ENCODE measurements at places on chromosomes 6 and 20. TPM values are rescaled to one million over a fixed set of nuclear protein-coding genes. Genes with fewer than 3 reads are reported as not detected.

HIVEP2 gene
- total RNA-seq, result 23.1 TPM

CGA gene
- not detected for total RNA-seq

COL9A3 gene
- not detected for total RNA-seq

FLRT3 gene
- not detected for total RNA-seq

LHFPL5 gene
- total RNA-seq, result not detected

SLC25A27 gene
- not detected for total RNA-seq

KCNG1 gene
- total RNA-seq, result not detected

PSMB1 gene
- 173 TPM for total RNA-seq

ZNF311 gene
- 0.40 TPM for total RNA-seq

DNA sequence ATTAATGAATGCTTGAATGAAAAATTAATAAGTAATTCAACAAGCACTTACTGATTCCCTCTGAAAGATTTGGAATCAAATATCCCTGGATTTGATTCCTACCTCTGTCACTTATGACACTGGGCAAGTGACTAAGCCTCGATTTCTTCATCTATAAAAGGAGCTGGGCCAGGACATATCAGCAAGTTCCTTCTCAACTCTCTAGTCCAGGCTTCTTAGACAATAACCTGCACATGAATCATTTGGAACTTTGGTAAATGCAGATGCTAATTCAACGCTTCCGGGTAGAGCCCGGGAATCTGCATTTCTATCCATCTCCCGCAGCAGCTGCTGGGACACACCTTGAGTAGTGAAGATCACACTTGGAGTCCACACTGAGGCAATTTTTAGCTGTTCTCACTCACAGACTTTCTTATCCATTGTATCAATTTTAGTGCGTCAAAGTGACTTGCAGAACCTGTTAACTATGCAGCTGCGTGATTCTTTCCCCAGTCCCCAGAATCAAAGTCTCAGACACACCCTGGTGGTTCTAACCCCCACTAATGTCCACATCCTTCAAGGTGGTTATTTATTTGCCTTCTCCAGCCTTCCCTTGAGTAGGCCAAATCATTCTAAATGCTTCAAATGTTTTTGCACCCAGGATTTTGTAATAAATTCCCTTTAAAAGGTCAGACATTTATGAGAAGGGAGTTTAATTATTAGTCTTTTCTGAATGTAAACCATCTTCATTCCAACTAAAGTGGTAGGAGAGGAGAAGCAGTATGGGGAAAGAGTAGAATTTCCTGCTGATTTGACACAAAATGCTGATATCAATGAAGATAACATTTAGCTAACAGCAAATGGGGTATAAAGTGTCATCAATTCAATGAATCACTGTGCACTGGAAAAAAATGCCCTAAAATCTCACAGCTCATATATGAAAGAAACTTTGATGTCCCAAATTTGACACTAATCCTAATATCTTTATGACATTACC lies 26.0 kb upstream of the CCND3 start:
- H3K27ac ChIP-seq, result peak overlapping the region; percentile 8
- no peak for DNase-seq
- H3K4me1 ChIP-seq, result peaks cover 56% of the 10 kb centered on the region
- H3K4me3 ChIP-seq, result no peak overlapping the region
- peaks cover 17% of the 10 kb centered on the region for H3K36me3 ChIP-seq
- H3K27me3 ChIP-seq, result no peaks in the 10 kb centered on the region

DNA sequence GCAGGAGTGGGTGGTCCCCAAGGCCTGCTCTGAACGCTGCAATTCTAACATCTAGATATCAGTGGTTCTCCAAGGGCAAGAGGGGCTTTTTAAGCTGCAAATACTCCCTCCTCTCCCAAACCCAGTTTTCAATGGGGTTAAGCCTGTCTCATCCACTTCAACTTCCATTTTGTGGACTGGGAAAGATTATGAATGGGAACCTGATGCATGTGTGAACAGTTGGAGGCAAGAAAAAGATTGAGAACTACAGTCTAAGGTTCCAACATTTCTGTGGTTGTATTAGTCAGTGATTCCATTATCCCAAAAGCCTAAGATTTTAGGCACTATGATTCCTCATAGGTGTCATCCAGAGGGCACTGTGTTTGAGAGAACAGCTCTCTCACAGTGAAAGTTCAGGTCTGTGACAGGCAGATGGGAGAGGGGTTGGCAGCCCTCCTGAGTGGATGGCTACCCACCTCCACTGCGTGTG lies 53.7 kb downstream of the HNF4A start:
- peaks cover 7% of the 10 kb centered on the region for H3K27me3 ChIP-seq
- H3K4me3 ChIP-seq, result no peak overlapping the region
- H3K27ac ChIP-seq, result no peak overlapping the region
- H3K4me1 ChIP-seq, result no peaks in the 10 kb centered on the region
- DNase-seq, result no peak
- H3K36me3 ChIP-seq, result no peaks in the 10 kb centered on the region

DNA sequence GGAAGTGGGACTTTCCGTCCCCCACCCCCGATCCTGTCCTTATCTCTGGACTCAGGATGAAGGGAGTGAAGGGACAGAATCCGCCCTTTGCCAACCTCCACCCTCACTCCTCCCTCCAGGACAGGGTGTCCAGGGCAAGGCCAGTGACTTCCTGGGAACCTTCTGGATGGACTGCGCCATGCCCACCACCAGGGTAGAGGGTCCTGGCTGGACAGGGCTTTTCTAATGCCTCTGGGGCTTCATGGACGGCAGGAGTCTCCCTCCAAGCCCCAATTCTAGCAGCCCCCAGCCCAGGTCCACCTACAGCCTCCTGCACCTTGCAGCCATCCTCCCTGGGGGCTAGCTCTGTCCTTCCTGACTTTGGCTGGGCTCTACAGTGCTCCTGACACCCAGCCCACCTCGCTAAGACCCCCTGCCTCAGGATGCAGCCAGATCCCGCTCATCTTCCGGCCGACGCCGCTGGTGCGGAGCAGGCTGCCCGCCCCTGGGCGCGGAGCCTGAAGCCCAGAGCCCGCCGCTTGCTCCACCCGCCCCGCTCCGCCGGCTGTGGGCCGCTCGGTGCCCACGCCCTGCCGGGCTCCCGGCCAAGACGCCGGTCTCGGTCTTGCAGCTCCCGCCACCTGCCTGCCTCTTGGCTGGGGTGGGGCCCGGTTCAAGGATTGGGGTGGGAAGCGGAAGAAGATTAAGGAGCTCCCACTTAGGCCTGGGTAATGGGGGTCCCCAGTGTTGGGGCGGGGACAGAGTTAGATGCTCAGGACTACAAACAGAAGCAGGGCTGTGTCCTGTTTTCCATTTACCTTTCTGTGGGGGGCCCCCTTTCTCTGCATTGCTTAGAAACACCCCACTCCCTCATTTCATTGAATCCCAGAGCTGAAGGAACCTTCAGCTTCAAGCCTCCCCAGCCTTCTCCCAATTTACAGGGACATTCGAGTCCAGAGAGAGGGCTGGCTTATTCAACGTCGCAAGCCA lies 72.8 kb downstream of the MDGA1 start:
- H3K4me3 ChIP-seq, result no peak overlapping the region
- DNase-seq, result no peak
- H3K27me3 ChIP-seq, result peaks cover 21% of the 10 kb centered on the region
- no peaks in the 10 kb centered on the region for H3K36me3 ChIP-seq
- H3K4me1 ChIP-seq, result peaks cover 29% of the 10 kb centered on the region

GRCh38 chr6:4565301-4566250 lies 210.6 kb upstream of the CDYL start:
- no peak overlapping the region for H3K27ac ChIP-seq
- H3K27me3 ChIP-seq, result peaks cover 2% of the 10 kb centered on the region
- no peaks in the 10 kb centered on the region for H3K4me1 ChIP-seq

- H3K4me3 ChIP-seq, result peak overlapping the region; percentile 78
- peaks cover 8% of the 10 kb centered on the region for H3K36me3 ChIP-seq
- DNase-seq, result no peak
- no peaks in the 10 kb centered on the region for H3K27me3 ChIP-seq
- H3K4me1 ChIP-seq, result peaks cover 48% of the 10 kb centered on the region
Measured at GRCh38 chr20:62793757-62794006, 2.6 kb upstream of the MRGBP start.

GRCh38 chr6:11228935-11229654 lies 3.4 kb downstream of the NEDD9 start:
- H3K36me3 ChIP-seq, result peaks cover 65% of the 10 kb centered on the region
- H3K27me3 ChIP-seq, result no peaks in the 10 kb centered on the region
- no peak overlapping the region for H3K27ac ChIP-seq
- H3K4me3 ChIP-seq, result peak overlapping the region; percentile 95
- peaks cover 78% of the 10 kb centered on the region for H3K4me1 ChIP-seq

DNA sequence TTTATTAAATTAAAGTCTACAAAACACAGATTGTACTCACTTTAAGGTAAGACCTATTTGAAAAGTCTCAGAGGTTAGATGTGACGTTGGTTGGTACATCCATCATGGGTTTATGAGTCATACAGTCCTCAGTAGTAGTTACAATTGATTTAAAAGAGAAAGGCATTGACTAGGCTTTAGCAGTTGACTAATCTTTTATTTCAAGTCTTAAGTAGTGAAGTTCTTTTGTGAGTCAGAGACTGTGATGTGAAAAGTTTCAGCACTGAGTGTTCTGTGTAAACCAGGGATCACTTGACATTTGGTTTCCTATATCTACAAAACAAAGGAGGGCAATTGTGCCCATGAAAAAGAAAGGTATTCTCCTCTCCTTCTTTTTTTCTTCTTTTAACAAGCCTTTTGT lies 221.3 kb downstream of the GRIK2 start:
- no peak overlapping the region for H3K4me3 ChIP-seq
- H3K4me1 ChIP-seq, result no peaks in the 10 kb centered on the region

GRCh38 chr6:101816716-101817115 lies 423.2 kb downstream of the GRIK2 start:
- H3K27me3 ChIP-seq, result no peaks in the 10 kb centered on the region
- no peak for DNase-seq
- no peaks in the 10 kb centered on the region for H3K4me1 ChIP-seq
- no peaks in the 10 kb centered on the region for H3K36me3 ChIP-seq

- H3K36me3 ChIP-seq, result no peaks in the 10 kb centered on the region
- H3K4me3 ChIP-seq, result no peak overlapping the region
- H3K27me3 ChIP-seq, result peaks cover 68% of the 10 kb centered on the region
- no peak overlapping the region for H3K27ac ChIP-seq
- no peaks in the 10 kb centered on the region for H3K4me1 ChIP-seq
Measured at GRCh38 chr20:46897328-46897880, 2.8 kb downstream of the EYA2 start.

DNA sequence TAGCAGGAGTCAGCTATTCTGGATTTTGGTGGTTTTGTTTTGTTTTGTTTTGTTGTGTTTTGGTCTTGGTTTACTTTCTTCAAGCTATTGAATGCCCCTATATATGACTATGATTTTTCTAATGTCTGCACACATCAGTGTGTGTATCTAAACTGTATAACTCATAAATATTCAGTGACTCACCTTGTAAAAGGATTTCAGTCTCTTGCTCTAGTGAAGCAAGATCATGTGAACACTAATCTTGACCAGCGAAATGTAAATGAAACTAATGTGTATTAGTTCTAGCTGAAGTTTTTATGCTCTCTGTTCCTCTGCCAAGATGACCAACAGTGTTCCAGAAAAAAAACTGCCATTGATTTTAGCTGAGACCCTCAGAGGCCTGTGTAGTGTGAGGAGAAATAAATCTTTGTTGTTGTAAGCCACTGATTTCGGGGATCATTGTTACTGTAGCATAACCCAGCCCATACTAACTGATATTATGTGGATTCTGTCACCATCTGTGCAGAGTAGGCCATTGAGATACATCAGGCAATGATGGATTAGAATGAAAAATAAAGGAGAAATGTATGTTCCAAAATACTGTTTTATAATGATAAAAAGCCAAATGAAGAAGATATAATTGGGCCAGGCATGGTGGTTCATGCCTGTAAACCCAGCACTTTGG lies 11.5 kb upstream of the BTBD9 start:
- no peaks in the 10 kb centered on the region for H3K4me1 ChIP-seq
- no peaks in the 10 kb centered on the region for H3K27me3 ChIP-seq
- H3K36me3 ChIP-seq, result no peaks in the 10 kb centered on the region
- no peak overlapping the region for H3K27ac ChIP-seq
- no peak overlapping the region for H3K4me3 ChIP-seq

GRCh38 chr6:165751486-165751885 lies 88.4 kb upstream of the PDE10A start:
- H3K36me3 ChIP-seq, result no peaks in the 10 kb centered on the region
- no peak overlapping the region for H3K27ac ChIP-seq
- no peak overlapping the region for H3K4me3 ChIP-seq
- DNase-seq, result no peak
- no peaks in the 10 kb centered on the region for H3K4me1 ChIP-seq

DNA sequence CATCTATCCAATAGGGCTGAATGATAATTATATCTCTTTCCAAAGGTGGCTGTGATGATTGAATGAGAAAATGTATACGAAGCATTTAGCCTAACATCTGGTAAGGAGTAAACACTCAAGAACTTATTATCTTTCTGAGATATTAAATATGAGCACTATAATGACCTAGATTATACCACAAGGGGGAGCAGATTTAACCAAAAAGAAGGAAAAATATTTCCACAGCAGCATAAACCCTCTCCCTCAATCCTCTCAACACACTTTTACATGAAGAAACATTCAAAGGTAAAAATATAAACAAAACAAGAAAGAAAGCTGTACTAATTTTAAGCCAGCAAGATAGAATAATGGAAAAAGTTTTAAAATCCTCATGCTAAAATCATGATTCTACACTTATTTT lies 68.4 kb downstream of the SHPRH start:
- H3K27ac ChIP-seq, result no peak overlapping the region
- DNase-seq, result no peak
- no peak overlapping the region for H3K4me3 ChIP-seq
- no peaks in the 10 kb centered on the region for H3K27me3 ChIP-seq
- H3K4me1 ChIP-seq, result no peaks in the 10 kb centered on the region

GRCh38 chr6:149429427-149430360 lies 29.6 kb downstream of the SUMO4 start:
- H3K4me3 ChIP-seq, result no peak overlapping the region
- no peaks in the 10 kb centered on the region for H3K27me3 ChIP-seq
- H3K4me1 ChIP-seq, result peaks cover 8% of the 10 kb centered on the region
- no peak for DNase-seq

GRCh38 chr6:14231501-14232280 lies 114.1 kb downstream of the CD83 start:
- peaks cover 6% of the 10 kb centered on the region for H3K36me3 ChIP-seq
- H3K4me1 ChIP-seq, result peaks cover 10% of the 10 kb centered on the region
- no peak overlapping the region for H3K4me3 ChIP-seq

- no peak overlapping the region for H3K4me3 ChIP-seq
- H3K27ac ChIP-seq, result no peak overlapping the region
- no peaks in the 10 kb centered on the region for H3K4me1 ChIP-seq
Measured at GRCh38 chr6:3297006-3297405, 38.3 kb downstream of the PSMG4 start.

DNA sequence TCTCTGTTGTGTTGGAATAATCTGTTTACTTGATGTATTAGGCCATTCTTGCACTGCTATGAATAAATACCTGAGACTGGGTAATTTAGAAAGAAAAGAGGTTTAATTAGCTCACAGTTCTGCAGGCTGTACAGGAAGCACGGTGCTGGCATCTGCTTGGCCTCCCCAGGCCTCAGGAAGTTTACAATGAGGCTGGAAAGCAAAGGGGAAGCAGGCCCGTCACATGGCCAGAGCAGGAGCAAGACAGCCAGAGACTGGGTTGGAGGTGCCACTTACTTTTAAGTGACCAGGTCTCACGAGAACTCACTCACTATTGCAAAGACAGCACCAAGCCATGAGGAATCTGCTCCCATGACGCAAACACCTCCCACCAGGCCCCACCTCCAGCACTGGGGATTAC lies 50.6 kb upstream of the FUCA2 start:
- H3K4me3 ChIP-seq, result no peak overlapping the region
- peaks cover 13% of the 10 kb centered on the region for H3K4me1 ChIP-seq
- no peak for DNase-seq
- no peaks in the 10 kb centered on the region for H3K27me3 ChIP-seq
- H3K36me3 ChIP-seq, result peaks cover 3% of the 10 kb centered on the region

- no peak overlapping the region for H3K4me3 ChIP-seq
- H3K27me3 ChIP-seq, result no peaks in the 10 kb centered on the region
- no peak for DNase-seq
- no peaks in the 10 kb centered on the region for H3K36me3 ChIP-seq
- no peak overlapping the region for H3K27ac ChIP-seq
Measured at GRCh38 chr6:168366473-168366872, 46.9 kb upstream of the DACT2 start.

Measured in activated CD8-positive, alpha-beta T cell treated with anti-CD3 and anti-CD28 coated beads, Interleukin-2, amount 10 ng/mL, durations not matched to agents 7 days and 5 days (primary cell).